Suprapubic skin (tissue), 4 donors: ENCODE measurements at places on chromosomes 4 and X. TPM values are rescaled to one million over a fixed set of nuclear protein-coding genes. Genes with fewer than 3 reads are reported as not detected.

GRCh38 chrX:11242704-11243103 is 50.5 kb upstream of the AMELX start:
- no peaks in the 10 kb centered on the region for H3K36me3 ChIP-seq
- no peak overlapping the region for H3K4me3 ChIP-seq
- H3K27ac ChIP-seq, result no peak overlapping the region
- no peaks in the 10 kb centered on the region for H3K27me3 ChIP-seq

AWAT2 gene
- total RNA-seq, result 23.0 TPM

ARHGEF38 gene
- 0.59 TPM for total RNA-seq

DNA sequence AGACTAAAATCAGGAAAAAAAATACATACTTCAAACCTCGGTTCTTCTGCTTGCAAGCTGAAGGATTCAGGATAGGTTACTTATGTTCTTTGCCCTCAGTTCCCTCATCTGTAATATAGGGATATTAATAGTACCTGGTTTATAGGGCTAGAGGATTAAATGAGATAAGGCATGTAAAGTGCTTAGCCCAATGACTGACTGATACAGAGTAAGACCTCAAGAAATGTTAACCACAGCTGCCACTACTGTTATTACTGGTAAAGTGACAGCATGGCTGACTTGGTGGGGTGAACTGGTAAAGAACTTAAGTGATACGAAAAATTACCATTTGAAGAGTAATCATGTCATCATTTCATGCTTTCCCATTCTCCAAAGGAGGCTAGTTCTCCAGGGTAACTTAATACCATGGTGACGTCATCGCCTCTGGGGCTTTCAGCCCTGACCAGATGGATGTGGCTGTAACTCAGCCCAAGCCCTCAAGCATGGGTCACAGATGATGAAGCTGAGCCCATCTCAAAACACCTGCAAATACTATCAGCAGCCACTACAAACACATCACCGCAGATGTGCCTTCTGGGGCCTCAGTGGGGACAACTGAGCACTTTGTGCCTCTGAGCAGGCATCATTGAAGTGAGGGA is 44.5 kb upstream of the SCML1 start:
- DNase-seq, result no peak
- H3K27me3 ChIP-seq, result no peaks in the 10 kb centered on the region
- H3K36me3 ChIP-seq, result no peaks in the 10 kb centered on the region

DNA sequence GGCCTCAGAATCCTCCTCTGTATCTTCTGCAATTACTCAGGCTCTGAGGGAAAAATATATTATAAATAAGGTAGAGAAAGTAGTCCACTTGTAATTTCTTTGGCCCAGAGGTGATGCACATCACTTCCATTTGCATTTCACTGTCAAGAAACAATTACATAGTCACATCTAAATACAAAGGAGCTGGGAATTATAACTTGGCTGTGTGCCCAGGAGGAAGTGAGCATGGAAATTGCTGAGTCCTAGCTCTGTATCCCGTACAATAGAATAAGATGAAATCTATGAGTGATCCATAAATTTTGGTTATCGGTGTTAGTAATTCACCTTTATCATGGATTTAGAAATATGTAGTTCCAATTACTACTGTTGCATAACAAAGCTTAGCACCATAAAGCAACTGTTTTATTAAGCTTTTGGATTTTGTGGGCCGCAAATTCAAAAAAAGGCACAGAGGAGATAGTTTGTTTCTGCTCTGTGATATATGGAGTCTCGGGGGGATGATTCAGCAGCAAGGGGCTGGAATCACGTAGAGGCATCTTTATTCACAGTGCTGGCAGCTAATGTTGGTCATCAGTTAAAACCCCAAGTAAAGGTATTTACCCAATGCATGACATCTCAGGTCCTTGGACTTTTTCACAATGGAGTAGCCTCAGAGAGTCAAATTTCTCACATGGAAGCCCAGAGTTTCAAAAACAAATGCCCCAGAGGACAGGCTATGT is 241.4 kb upstream of the GALNT7 start:
- no peaks in the 10 kb centered on the region for H3K36me3 ChIP-seq
- H3K27me3 ChIP-seq, result no peaks in the 10 kb centered on the region
- no peak overlapping the region for H3K27ac ChIP-seq
- DNase-seq, result no peak

DNA sequence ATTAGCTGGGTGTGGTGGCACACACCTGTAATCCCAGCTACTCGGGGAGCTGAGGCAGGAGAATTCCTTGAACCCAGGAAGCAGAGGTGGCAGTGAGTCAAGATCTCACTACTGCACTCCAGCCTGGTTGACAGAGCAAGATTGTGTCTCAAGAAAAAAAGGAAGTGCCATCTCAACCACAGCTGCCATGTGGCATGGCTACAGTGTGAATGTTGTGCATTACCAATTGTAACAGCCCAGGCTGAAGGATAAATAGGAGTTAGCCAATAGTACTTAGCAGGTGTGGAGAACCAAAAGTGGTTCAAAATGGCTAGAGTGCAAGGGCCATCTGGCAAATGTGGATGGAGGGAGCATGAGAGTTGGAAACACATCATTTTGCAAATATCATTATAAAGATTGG is 28.9 kb downstream of the SLC25A5 start:
- no peak for DNase-seq
- H3K27me3 ChIP-seq, result no peaks in the 10 kb centered on the region
- no peaks in the 10 kb centered on the region for H3K36me3 ChIP-seq
- H3K27ac ChIP-seq, result no peak overlapping the region
- H3K4me3 ChIP-seq, result no peak overlapping the region

DNA sequence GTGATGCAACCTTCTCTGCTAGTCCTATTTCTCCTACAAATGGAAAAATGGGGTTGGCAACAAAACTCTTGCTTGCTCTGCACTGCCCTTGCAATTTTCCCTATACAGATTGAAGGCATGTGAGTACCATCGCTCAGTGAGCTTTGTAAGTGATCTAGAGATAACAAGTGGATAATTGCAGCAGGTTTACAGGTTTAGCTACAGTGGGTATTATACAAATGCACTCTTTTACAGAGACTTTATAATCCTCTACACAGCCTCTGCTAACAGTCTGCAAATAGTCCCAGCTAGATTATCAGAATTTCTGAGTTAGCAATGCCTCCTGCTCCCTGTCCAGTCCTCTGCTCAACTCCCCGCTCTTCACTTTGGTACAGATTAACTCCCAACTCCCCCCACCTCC is 11.1 kb downstream of the LEF1 start:
- H3K4me1 ChIP-seq, result no peaks in the 10 kb centered on the region
- H3K27me3 ChIP-seq, result peaks cover 15% of the 10 kb centered on the region
- no peaks in the 10 kb centered on the region for H3K36me3 ChIP-seq
- H3K27ac ChIP-seq, result no peak overlapping the region
- H3K4me3 ChIP-seq, result no peak overlapping the region

NR3C2 gene
- 7.3 TPM for total RNA-seq

TLR6 gene
- total RNA-seq, result 2.1 TPM

DNA sequence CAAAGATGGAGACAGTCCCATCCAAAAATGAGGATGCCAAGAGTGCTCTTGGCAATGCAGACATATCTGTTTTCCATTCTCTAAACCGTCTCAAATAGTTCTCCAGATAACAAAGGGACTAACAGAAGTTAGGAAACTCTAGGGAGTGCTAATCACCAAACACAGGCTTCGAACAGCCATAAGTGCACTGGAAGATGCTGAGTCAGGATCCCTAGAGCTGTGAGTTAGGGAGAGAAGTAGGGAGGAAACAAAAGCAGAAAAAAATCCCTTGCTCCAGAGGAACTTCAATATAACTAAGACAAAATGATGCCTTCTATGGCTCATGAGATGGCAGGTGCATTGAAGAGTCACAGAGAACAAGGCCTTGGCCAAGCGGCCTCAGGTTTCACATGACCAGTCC is 251.0 kb upstream of the PPARGC1A start:
- H3K36me3 ChIP-seq, result no peaks in the 10 kb centered on the region
- no peak overlapping the region for H3K4me3 ChIP-seq
- no peak overlapping the region for H3K27ac ChIP-seq
- H3K4me1 ChIP-seq, result peaks cover 4% of the 10 kb centered on the region
- no peak for DNase-seq
